Ureter (tissue), 1 donor: ENCODE measurements at places on chromosomes 6 and 20. TPM values are rescaled to one million over a fixed set of nuclear protein-coding genes. Genes with fewer than 3 reads are reported as not detected.

The BNIP5 gene
- not detected for total RNA-seq

The AVP gene
- total RNA-seq, result not detected

The MEI4 gene
- 0.47 TPM for total RNA-seq

The ADAM33 gene
- 56.9 TPM for total RNA-seq

The PDYN gene
- not detected for total RNA-seq

The NKX2-2 gene
- total RNA-seq, result not detected

The FAM184A gene
- total RNA-seq, result 2.3 TPM

The GCNT2 gene
- 3.1 TPM for total RNA-seq

DNA sequence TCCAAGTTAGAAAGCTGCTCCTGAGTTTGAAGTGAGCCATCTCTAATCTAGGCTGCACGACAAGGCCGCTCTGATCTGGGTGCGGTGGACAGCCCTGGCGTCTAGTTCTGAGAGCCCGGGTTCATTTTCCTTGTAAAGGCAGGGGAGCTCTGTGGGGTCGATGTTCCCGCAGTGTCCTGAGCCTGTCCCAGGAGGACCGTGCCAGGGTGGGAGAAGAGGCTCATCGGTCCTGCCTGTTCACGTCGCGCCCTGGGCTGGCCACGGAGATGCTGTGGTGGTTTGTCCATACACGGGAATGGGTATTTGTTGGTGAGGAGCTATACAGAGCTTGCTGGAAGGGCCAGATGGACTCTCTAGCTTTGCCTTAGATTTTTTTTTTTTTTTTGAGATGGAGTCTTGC lies 27.0 kb downstream of the PSMG4 start:
- DNase-seq, result no peak

GRCh38 chr20:24357177-24357576 lies 112.3 kb upstream of the SYNDIG1 start:
- no peak for DNase-seq

DNA sequence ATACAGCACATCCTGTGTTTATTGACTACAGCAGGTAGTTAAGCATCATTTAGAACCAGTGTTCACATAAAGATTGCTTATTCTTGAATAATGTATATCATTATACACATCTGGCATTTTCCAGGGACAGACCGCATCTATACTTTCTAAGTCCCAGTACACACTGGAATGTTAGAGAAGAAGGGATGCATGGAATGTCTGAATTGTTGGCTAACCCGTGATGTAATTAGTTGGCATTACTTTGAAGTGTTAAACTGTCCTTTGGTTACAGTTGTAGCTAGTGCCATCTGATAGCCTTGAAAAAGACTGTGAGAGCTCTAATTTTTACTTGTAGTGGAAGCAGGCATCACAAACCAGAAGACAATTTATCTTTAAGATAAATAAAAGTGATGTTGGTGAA lies 29.8 kb upstream of the MCHR2 start:
- no peak for DNase-seq

- no peak for DNase-seq
Observed at GRCh38 chr20:38673261-38673660, 51.0 kb upstream of the SLC32A1 start.

GRCh38 chr6:158066136-158066781 lies 84.6 kb downstream of the SYNJ2 start:
- DNase-seq, result no peak

- DNase-seq, result no peak
Observed at GRCh38 chr6:71967436-71967835, 81.1 kb downstream of the RIMS1 start.

GRCh38 chr6:158311626-158312025 lies 639 bp upstream of the TULP4 start:
- no peak for DNase-seq

DNA sequence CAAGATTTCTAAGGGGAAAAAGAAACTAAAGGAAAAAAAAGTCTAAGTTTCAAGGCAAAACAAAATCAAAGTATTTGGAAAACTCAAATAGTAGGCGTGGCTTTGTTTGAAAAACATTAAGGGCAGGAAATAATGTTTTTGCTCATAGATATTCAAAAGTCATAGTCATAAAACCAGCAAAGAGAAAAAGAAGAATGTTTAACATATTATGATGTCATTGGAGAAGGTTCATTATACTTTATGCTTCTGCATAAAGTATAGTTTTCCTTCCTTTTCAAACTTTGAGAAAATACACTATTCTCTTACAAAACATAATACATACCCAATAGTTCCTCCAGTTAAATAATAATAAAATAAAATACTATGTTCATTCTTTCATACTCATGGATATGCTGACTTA lies 13.7 kb downstream of the USP49 start:
- no peak for DNase-seq

DNA sequence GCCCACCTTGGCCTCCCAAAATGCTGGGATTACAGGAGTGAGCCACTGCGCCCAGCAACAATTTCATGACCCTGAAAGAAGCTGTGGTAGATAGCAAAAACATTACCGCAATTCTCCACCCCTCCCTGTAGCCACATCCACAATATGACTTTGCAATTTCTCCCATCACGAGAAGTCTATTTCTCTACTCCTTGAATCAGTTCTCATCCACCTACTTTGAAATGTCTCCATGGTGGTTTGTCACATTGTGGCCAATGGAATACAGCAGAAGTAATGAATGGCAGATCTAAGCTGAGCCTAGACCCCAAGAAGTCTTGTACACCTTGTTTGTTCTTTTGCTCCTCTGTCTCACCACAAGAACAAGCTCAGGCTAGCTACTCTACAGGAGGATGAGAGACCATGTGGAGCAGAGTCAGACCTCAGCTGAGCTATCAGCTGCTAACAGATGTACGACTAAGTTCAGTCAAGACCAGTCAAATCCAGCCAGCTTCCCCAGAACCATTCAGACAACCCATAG lies 6.3 kb downstream of the OXT start:
- DNase-seq, result no peak

DNA sequence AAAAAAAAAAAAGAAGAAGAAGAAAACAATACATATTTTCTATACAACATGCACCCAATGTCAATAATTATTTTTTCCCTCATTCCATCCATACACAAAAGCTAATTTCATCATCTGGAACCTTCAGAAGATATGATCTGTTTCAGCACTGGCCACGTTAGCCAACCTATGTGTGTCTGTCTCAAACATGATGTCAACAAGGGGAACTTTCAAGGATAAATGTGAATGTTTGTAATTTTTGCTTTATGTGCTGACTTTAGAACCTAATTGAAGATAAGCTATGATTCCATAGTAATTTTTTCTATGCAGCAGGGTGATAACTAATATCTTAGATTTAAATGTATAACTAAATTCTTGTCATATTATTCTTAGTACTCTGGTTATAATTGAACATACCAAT lies 37.9 kb downstream of the IPCEF1 start:
- DNase-seq, result no peak
